Activated T-helper 2 cell treated with anti-CD3 and anti-CD28 coated beads, Interferon-gamma antibody, Interleukin-2, Interleukin-4, amounts not matched to agents 10 μg/mL and 5 μg/mL and 100 μg/mL, durations not matched to agents 14 hours and 24 hours and 36 hours (primary cell): ENCODE measurements at places on chromosomes 16 and 17. TPM values are rescaled to one million over a fixed set of nuclear protein-coding genes. Genes with fewer than 3 reads are reported as not detected.

TVP23A gene
- total RNA-seq: 0.05 TPM in 1 of 2 replicates, not detected in the other

ZG16B gene
- 7.7 and 8.6 TPM in 2 replicates for total RNA-seq

DNA sequence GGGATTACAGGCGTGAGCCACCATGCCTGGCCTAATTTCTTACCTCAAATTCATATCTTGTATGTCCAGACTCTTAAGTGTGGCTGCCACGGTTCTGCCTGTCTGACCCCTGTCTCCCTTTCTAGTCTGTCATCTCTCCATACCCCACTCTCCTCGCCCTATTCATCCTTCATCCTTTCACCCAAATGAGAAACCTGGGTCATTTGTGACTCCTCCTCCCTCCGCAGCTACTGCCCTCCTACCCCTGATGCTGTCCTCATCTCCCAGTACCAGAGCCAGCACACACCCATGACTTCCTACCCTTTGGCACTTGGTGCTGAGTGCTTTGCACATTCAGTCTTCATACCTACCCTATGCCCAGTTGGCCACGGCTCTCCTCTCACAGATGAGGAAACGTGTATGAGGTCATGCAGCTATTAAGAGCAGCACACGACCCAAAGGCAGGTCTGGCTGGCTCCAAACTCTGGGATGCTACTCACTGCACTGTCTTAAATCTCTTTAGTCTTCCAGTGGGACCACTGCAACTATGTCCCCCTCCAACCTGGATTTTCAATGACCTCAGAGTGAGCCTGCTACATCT lies 1.6 kb downstream of the SPATA32 start:
- no peak for DNase-seq

COA3 gene
- total RNA-seq: 51.2 and 51.7 TPM in 2 replicates

FXR2 gene
- 59.0 and 63.1 TPM in 2 replicates for total RNA-seq

ABAT gene
- total RNA-seq: 22.5 and 24.2 TPM in 2 replicates

DNA sequence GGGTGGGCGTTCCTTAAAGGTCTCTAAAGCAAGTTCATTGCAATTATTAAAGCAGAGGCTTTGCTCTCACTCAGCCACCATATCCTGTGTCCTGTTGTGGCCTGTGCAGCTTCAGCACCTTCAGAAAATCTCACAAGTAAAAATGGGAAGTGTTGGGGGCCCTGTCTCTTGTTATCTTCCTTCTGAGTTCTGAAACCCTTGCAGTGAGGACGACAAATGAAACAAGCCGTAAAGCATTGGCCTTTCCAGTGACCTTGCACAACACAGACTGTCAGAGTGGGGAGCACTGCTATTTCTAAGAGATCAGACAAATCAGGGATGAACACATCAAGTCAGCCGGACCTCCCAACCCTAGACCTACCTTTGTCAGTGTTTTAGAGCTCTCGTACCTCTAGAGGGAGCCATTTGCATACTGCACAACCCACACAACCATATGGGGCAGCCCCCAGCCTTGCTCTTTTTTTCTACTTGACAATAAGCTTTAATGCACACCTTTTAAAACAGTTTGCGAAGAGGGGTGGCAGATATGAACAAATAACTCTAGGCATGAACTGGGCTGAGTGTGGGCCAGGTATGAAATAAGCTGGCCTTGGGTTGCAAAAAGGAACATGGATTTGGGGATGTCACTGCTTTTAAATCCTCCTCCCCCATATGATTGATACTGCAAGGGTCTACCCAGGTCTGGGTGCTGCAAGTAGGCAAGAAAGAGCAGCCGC lies 89.8 kb downstream of the KATNIP start:
- DNase-seq: no peak

GRCh38 chr16:60674241-60674640 lies 1362.0 kb downstream of the CDH8 start:
- no peak for DNase-seq

DNA sequence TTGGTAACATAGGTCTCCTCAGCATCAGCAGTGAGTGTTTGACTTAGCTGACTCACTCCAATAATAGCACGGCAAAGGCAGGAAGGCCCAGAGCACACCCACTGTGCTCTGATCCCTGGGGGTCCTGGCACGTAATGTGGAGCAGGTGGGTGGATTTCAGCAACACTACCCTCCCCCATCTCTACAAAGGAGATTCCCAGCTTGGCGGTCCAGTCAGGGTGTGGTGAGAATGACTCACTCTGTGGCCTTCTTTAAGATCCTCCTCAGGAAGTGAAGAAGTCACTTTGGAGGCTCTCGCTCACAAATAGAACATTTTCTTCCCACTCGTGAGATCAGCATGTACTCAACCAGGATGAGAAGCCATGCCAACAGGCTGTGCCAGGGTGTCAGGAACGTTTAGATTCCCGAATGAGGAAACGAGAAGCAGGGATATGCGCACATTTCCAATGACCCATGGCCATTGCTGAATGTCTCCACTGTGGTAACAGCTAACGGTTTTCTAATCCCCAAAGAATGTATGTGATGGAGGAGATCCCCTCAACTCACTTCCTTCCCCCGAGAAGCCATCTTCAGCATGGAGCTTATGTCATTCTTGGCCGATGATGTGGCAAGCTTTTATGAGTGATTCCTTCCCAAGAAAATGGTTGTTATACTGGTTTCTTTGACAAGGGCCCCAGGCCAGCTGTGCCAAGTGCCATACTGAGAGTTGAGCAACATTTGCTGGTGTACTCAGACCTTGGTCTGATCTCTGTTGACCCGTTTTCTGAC lies 365.2 kb downstream of the C16orf95 start:
- no peak for DNase-seq

DNA sequence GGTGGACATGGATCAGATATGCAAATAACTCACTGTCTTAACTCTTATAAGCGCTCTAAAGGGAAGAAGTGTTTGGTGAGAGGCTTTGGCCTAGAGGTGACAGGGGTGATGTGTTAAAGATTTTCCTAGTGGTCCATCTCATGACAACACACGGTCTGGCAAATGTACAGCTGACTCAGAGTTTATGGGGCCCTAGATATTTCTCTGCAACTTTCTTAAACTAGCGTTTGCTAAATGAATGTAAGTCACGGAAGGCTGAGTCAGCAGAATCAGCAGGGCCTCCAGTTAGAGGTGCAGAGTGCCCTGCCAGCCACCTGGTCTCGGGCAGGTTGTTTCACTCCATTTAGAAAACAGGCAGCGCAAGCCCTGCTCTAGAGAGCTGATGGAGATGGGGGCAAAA lies 40.1 kb downstream of the CLEC16A start:
- no peak for DNase-seq

BCAR1 gene
- total RNA-seq: 0.44 and 0.59 TPM in 2 replicates

PPY gene
- not detected in 2 replicates for total RNA-seq

DNA sequence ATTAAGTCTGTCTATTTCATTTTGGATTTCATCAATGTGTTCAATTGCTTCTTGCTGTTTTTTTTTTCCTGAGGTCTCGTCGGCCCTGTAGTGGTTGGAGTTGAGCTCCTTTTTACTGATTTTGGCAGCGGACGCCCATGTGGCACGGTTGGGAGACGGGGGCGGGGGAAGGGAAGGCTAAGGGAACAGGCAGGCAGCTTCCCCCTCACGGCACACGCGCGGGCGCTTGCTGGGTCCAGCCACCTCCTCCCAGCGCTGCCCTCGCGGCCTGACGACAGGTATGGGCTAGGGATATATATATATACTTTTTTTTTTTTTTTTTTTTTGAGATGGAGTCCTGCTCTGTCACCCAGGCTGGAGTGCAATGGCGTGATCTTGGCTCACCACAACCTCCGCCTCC lies 11.4 kb downstream of the HSF5 start:
- DNase-seq: no peak

DNA sequence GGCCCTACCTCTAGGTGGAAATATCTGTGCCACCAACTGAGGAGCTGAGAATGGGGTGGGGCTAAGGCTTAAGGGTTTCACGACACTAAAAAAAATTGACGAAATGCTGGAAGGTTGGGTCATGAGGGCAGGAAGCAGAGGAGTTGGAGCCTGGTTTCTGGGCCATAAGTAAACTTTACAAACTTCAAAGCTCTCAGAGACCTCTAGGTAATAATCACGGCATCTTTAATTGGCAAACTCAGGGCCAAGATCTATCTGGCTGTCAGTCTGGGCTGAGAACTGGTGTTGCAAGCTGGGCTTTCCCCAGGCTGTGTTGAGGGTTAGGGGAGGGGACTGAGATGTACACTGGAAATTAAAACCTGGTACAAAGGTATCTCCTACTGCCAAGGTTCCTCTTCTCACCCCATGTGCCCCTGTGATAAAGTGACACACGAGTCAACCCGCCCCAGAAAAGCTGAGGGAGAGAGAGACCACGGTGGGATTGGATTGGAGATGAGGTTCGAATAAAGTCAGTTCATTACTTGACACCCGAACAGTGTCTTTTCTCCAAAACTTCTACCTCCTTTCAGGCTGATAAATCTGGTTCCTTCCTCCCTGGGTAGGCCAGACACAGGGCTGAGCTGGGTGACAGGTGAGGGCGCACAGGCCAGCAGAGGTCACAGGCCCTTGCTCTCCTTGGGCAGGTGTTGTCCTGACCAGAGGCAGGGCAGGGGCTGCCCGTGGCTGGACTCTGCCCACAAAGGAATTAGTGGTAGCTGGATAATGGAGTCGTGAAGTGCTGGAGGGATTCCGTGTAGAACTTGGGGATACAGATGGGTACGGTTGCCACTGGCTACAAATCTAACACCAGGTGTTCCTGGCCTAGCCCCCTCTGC lies 4.0 kb upstream of the ZNF768 start:
- no peak for DNase-seq

- no peak for DNase-seq
Measured at GRCh38 chr17:82876149-82876548, 36.3 kb upstream of the ZNF750 start.

CDRT4 gene
- 4.8 and 8.0 TPM in 2 replicates for total RNA-seq
